Spinal cord (tissue), 10 donors: ENCODE measurements at places on chromosomes 16 and 17.

- no peak overlapping the region for H3K4me3 ChIP-seq
- H3K4me1 ChIP-seq, result peaks cover 52% of the 10 kb centered on the region
- H3K27ac ChIP-seq, result no peak overlapping the region
- peaks cover 56% of the 10 kb centered on the region for H3K36me3 ChIP-seq
- peaks cover 44% of the 10 kb centered on the region for H3K27me3 ChIP-seq
Measured at GRCh38 chr16:1980030-1980769, 1.1 kb downstream of the NOXO1 start.

GRCh38 chr17:59623151-59623550 lies 3.5 kb downstream of the CLTC start:
- peaks cover 8% of the 10 kb centered on the region for H3K4me1 ChIP-seq
- H3K27me3 ChIP-seq, result no peaks in the 10 kb centered on the region
- H3K4me3 ChIP-seq, result no peak overlapping the region
- DNase-seq, result no peak
- H3K36me3 ChIP-seq, result no peaks in the 10 kb centered on the region

- no peak overlapping the region for H3K4me3 ChIP-seq
- no peak for DNase-seq
- peaks cover 67% of the 10 kb centered on the region for H3K4me1 ChIP-seq
- H3K27me3 ChIP-seq, result peaks cover 11% of the 10 kb centered on the region
- no peak overlapping the region for H3K27ac ChIP-seq
- peaks cover 27% of the 10 kb centered on the region for H3K36me3 ChIP-seq
Measured at GRCh38 chr16:88389621-88390160, 6.9 kb downstream of the ZNF469 start.

- peaks cover 6% of the 10 kb centered on the region for H3K4me1 ChIP-seq
- peaks cover 10% of the 10 kb centered on the region for H3K36me3 ChIP-seq
- peak overlapping the region; percentile 65 for H3K27ac ChIP-seq
- no peaks in the 10 kb centered on the region for H3K27me3 ChIP-seq
- DNase-seq, result no peak
Measured at GRCh38 chr17:16569358-16569712, 331 bp upstream of the ZNF287 start.

GRCh38 chr17:66378296-66378695 lies 75.9 kb downstream of the PRKCA start:
- no peaks in the 10 kb centered on the region for H3K36me3 ChIP-seq
- H3K4me3 ChIP-seq, result no peak overlapping the region
- no peak for DNase-seq

DNA sequence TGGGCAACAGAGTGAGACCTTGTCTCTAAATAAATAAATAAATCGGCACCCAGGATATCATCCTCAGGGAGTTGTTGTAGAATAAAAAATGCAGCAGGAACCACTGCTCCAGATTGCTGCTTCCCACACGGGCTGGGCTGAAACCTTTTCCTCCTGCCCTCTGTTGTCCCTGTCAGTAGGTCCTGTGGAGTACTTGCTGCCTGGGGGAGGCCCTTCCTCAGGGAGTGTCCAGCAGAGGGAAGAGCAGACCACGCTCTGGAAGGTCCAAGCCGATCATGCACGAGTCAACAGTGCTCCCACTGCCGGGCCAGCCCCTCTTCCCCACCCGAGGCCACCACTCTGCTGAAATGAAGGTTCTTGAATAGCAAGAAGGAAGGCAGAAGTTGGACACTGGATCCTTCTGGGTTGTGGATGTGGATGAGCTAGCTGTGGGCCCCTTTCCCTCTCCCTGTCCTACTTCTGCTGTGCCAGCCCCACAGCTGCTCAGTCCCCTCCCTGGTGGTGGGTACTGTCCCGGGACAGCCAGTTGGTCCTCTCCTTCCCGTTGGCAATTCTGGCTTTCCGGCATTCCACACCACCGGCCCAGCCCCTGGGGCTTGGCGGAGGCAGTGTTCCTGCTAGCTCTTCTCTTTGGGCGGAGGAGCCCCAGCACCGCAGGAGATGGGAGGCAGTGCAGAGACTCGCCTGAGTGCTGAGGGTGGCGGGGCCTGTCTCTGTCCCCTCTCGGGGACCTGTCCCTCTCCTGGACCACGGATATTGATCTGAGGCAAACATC lies 10.8 kb downstream of the CDK5R1 start:
- H3K4me1 ChIP-seq, result peaks cover 43% of the 10 kb centered on the region
- DNase-seq, result no peak
- no peak overlapping the region for H3K4me3 ChIP-seq

GRCh38 chr17:47278561-47278960 lies 24.9 kb downstream of the ITGB3 start:
- H3K27me3 ChIP-seq, result no peaks in the 10 kb centered on the region
- H3K36me3 ChIP-seq, result no peaks in the 10 kb centered on the region
- H3K4me3 ChIP-seq, result no peak overlapping the region
- no peak for DNase-seq

DNA sequence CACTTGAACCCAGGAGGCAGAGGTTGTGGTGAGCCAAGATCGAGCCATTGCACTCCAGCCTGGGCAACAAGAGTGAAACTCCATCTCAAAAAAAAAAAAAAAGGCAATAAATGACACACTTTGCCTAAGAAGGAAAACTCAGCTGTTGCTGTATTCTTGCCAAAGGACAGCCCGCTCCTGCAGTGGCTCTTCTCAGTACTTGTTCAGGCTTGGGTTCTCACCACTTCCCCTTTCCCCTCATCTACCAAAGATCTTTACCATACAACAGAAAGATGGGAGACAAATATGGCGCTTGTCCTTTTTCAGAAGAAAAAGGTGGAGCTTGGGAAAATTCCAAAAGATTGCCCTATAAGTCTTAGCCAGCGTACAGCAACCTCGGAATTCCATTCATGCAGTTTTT lies 58.5 kb downstream of the MYH13 start:
- H3K4me1 ChIP-seq, result peaks cover 3% of the 10 kb centered on the region
- H3K27me3 ChIP-seq, result no peaks in the 10 kb centered on the region
- H3K4me3 ChIP-seq, result no peak overlapping the region
- no peak for DNase-seq
- H3K27ac ChIP-seq, result no peak overlapping the region

GRCh38 chr17:72092710-72093322 lies 28.0 kb upstream of the SOX9 start:
- H3K4me3 ChIP-seq, result no peak overlapping the region
- H3K27me3 ChIP-seq, result no peaks in the 10 kb centered on the region
- no peaks in the 10 kb centered on the region for H3K36me3 ChIP-seq
- H3K27ac ChIP-seq, result no peak overlapping the region
- no peaks in the 10 kb centered on the region for H3K4me1 ChIP-seq

- H3K4me1 ChIP-seq, result no peaks in the 10 kb centered on the region
- H3K4me3 ChIP-seq, result no peak overlapping the region
- no peak for DNase-seq
- H3K36me3 ChIP-seq, result peaks cover 4% of the 10 kb centered on the region
Measured at GRCh38 chr17:17315142-17315821, 12.1 kb downstream of the NT5M start.

DNA sequence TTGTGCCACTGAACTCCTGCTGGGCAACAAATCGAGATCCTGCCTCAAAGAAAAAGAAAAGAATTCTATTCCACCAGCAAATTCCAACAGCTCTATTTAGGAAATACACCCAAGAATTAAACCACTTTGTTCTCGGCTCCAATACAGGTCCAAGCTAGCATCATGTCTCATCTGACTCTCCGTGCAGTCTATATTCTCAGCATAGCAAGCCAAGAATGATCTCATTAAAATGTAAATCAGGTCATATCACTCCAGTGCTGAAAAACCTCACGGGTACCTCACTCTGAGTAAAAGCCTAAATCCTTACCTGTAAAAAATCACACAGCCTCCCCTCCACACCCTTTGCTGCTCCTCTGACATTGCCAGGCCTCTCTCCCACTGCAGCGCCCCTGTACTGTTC lies 23.9 kb downstream of the UBE2G1 start:
- no peak for DNase-seq
- H3K4me3 ChIP-seq, result no peak overlapping the region
- no peaks in the 10 kb centered on the region for H3K27me3 ChIP-seq
- H3K27ac ChIP-seq, result no peak overlapping the region
- H3K4me1 ChIP-seq, result no peaks in the 10 kb centered on the region

- H3K4me3 ChIP-seq, result peak within 1 kb of the TSS; percentile 4
- H3K4me1 ChIP-seq, result peaks cover 63% of the 10 kb centered on the region
- H3K36me3 ChIP-seq, result peaks cover 22% of the 10 kb centered on the region
- no peaks in the 10 kb centered on the region for H3K27me3 ChIP-seq
- DNase-seq, result no peak
Measured at GRCh38 chr17:7558544-7559319, at the start of gene TNFSF13. TNFSF13 (plus strand) TSS chr17:7558750; CDS start chr17:7559040, 290 bp downstream.

GRCh38 chr16:1295465-1295864 lies 14.0 kb upstream of the UBE2I start:
- peaks cover 6% of the 10 kb centered on the region for H3K4me1 ChIP-seq
- DNase-seq, result no peak
- H3K4me3 ChIP-seq, result no peak overlapping the region

- no peaks in the 10 kb centered on the region for H3K27me3 ChIP-seq
- peaks cover 42% of the 10 kb centered on the region for H3K36me3 ChIP-seq
- no peak overlapping the region for H3K4me3 ChIP-seq
- H3K27ac ChIP-seq, result no peak overlapping the region
Measured at GRCh38 chr17:27315796-27316465, 22.0 kb downstream of the WSB1 start.

- H3K4me1 ChIP-seq, result peaks cover 50% of the 10 kb centered on the region
- H3K36me3 ChIP-seq, result no peaks in the 10 kb centered on the region
- H3K4me3 ChIP-seq, result no peak overlapping the region
- peaks cover 4% of the 10 kb centered on the region for H3K27me3 ChIP-seq
Measured at GRCh38 chr16:2983706-2984136, 3.5 kb upstream of the PKMYT1 start.

DNA sequence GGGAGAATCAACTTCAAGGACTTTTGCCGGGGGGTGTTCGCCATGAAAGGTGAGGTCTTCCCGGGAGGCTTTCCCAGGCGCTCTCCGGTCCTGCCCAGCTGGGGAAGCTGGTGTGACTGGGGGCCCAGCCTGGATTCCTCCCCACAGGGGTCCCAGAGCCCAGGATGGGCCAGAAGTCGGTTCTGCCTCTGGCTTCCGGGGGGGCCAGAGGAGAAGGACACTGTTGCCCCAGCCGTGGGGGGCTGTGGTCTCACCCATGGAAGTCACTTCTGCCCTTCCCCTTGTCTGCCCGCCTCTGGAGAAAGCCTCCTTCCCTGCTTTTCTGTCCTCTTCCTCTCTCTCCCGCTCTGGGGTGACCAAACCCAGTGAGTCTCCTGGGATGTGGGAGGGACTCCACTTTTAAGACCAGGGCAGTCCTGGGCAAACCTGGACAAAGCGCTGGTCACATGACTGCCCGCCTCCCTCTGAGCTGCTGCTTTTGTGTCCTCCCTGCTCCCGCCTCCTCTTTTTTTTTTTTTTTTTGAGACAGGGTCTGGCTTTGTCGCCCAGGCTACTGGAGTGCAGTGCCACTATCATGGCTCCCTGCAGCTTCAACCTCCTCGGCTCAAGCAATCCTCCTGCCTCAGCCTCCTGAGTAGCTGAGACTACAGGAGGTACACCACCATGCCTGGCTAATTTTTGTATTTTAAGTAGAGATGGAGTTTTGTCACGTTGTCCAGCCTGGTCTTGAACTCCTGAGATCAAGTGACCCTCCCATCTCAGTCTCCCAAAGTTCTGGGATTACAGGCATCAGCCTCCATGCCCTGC lies 40.6 kb downstream of the RAB11FIP4 start:
- H3K36me3 ChIP-seq, result peaks cover 30% of the 10 kb centered on the region
- H3K4me3 ChIP-seq, result no peak overlapping the region
- no peak overlapping the region for H3K27ac ChIP-seq
- peaks cover 4% of the 10 kb centered on the region for H3K27me3 ChIP-seq
- peaks cover 12% of the 10 kb centered on the region for H3K4me1 ChIP-seq

DNA sequence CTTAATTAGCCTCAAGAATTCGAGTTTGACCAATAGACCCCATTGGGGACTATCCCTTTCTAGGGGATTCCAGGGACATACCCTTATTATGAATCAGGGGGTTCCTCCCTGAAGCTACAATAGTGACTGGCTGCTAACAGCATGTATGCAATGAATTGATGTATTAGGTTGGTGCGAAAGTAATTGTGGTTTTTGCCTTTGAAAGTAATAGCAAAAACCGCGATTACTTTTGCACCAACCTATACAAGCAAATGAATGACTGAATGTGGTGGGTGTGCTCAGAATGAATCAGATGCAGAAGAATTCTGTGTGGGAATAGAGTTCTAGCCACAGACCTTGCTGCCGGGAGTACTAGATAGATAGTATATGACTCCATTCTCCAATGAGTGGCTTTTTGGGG lies 76.7 kb downstream of the HLF start:
- no peaks in the 10 kb centered on the region for H3K4me1 ChIP-seq
- H3K4me3 ChIP-seq, result no peak overlapping the region
- H3K36me3 ChIP-seq, result no peaks in the 10 kb centered on the region
- no peak for DNase-seq
- no peak overlapping the region for H3K27ac ChIP-seq
- no peaks in the 10 kb centered on the region for H3K27me3 ChIP-seq

DNA sequence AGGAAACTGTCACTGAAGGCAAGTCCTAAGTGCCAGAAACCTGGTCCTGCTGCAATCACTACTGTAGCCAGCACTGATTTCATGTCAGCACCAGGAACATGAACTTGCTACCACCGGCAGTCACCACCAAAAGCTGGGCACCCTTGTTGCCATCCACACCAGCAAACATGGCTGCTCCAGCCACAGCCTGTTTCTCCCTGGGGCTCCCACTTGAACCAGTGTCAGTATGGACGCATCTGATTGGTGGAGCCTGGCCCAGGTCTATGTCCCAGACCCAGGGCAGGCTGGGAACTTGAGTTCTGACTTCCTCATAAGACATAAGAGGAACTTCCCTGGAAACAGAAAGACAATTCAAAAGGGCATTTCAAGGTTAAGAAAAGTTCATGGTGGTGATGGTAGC lies 56.5 kb downstream of the COPRS start:
- no peaks in the 10 kb centered on the region for H3K4me1 ChIP-seq
- H3K27ac ChIP-seq, result no peak overlapping the region
- H3K27me3 ChIP-seq, result no peaks in the 10 kb centered on the region
- no peak overlapping the region for H3K4me3 ChIP-seq
- no peak for DNase-seq

DNA sequence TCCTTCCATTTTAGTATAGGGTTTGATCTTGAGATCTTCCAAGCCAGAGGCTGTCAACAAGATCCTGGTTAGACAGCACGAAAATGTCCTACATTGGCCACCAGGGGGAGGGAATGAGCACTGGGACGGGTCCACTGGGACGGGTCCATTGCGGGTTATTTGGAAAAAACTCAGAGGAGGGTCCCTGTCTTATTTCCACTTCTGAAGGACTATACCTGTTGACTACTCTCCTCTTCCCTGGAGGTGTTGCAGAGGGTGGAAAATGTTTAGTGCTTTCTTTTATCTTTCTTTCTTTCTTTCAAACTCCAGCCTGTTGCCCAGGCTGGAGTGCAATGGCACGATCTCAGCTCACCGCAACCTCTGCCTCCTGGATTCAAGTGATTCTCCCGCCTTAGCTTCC lies 2.5 kb downstream of the TTLL6 start:
- H3K27ac ChIP-seq, result no peak overlapping the region
- no peak for DNase-seq
- peaks cover 20% of the 10 kb centered on the region for H3K4me1 ChIP-seq
- no peaks in the 10 kb centered on the region for H3K36me3 ChIP-seq

GRCh38 chr16:20441191-20441590 lies 10.1 kb upstream of the ACSM2A start:
- no peak overlapping the region for H3K27ac ChIP-seq
- H3K4me3 ChIP-seq, result no peak overlapping the region
- H3K4me1 ChIP-seq, result no peaks in the 10 kb centered on the region
- no peaks in the 10 kb centered on the region for H3K36me3 ChIP-seq
- no peak for DNase-seq

GRCh38 chr17:4588391-4588790 lies 4.1 kb downstream of the SMTNL2 start:
- H3K36me3 ChIP-seq, result peaks cover 7% of the 10 kb centered on the region
- peaks cover 32% of the 10 kb centered on the region for H3K4me1 ChIP-seq
- H3K27ac ChIP-seq, result no peak overlapping the region
- no peak overlapping the region for H3K4me3 ChIP-seq

- DNase-seq, result peak; percentile 19
- no peaks in the 10 kb centered on the region for H3K36me3 ChIP-seq
- H3K27me3 ChIP-seq, result no peaks in the 10 kb centered on the region
- no peak overlapping the region for H3K4me3 ChIP-seq
Measured at GRCh38 chr16:78353640-78354275, 254.3 kb downstream of the WWOX start.
